A549 (cell line): ENCODE measurements at places on chromosomes 7 and 10.

DNA sequence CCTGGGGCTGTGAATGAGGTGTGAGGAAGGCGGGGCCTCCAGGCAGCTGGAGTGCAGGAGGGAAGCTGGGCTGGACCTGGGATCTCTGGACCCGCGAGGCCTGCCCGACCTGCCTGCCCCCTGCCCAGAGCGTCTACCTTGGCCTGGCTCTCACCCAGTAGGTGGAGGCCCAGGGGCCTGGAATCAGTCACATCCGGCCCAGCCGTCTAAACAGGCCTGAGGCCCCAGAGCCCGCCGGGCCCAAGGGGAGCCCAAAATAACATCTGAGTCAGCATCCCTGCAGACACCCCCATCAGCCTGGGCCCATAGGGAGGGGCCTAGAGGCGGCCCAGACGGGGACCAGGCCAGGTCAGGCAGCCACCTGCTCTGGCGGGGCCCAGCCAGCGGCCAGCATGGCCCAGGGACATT is 15.1 kb upstream of the ELN start:
- DNase-seq: no peak

DNA sequence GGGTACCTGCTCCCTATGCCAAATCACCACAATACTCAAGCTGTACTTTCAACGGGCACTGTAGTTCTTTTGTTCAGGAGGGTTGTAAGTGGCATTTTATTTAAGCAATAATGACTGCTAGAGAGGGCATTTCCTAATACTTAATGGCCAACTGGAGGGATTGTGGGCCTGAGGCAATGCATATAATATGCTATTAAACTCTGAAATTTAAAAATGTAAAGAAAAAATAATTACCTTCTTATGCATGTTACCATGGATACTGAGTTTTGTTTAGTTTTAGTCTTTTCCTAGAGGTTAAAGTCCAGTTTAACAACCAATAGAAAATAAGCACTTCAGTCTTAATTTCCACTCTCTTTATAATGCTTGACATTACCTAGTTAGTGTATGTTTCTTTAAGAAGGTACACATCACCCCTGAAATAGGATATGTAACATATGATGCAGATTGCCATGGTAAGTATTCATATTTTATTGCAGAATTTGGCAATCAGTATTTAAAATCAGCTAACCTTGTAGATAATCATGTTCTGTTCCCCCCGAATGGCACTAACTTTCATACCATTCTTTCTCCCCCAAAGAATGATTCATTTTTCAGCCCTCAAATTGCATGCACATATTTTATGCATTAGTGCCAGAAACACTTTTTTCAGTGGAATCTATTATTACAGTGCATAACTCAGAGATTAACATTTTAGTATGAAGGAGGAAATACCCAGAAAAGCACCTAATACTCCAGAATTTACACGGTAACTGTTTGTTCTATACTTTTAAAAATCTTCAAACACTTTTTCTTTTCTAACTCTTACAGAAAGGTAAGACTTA is 90.3 kb upstream of the ZNF438 start:
- DNase-seq: no peak

DNA sequence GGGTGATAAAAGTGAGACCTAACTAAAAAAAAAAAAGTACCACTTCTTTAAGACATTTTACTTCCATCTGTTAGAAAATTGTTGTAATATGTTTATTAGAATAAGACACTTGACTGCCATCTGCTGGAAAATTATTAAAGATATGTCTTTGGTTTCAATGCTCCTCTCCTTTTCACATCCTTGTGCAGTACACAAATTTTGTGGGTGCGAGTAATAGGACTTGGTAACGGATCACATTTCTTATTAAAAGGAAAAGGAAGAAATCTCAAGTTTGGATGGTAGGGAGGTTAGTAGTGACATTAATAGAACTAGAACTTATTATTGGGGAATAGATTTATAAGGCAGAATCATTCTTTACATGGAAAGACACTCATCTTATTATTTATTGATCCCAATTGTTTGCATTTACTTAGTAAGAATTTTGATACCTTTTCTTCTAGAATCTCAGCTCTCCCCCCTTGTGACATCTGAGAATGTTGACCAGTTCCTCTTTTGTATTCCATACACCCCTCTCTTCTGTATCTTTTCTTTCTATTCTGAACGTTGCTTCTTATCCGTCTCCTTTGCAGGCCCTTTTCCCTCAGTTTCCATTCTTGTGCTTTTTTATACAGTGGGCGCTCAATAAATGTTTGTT is 43.0 kb upstream of the RPA3 start:
- DNase-seq: peak; percentile 60

- DNase-seq: no peak
These were observed 24.1 kb upstream of the HPS1 start for GRCh38 chr10:98470850-98471249.

DNA sequence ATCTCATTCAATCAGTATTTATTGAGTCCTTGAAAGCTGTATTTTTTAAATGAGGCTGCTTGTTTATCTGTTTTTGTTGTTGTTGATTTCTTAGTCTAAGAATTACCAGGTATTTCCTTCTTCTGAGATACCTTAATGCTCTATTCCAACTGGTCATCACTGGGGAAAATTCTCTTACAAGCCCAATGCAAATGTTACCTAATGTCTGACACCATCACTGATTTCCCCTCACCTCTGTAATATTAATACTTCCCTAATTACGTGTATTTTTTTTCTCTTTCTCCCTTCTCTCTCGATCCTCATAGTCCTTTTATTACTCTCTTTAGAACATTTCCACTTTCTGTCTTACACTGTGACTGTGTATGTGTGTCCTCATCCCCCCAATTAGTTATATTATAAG is 13.9 kb downstream of the HDAC9 start:
- DNase-seq: no peak
